Esophagus muscularis mucosa (tissue), 4 donors: ENCODE measurements at places on chromosomes 6 and 20. TPM values are rescaled to one million over a fixed set of nuclear protein-coding genes. Genes with fewer than 3 reads are reported as not detected.

DNA sequence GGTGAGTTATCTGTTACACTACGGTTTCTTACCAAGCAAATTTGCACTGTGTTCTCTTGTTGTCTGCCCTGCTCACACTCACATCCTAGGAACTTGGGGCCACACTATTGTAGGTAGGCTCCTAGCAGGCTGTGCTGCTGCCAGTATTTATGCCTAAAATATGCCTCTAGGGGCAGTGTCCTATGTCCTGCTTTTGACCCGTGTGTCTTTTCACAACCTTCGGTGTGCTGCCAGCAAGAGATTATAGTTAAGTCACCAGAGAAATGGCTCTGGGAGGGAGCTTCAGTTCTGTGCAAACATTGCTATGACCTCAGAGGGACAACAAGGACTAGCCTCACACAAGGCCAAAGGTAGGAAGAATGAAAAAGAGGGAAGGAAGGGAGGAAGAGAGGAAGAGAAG, 8.9 kb upstream of the TAAR5 start:
- DNase-seq, result no peak

The UBD gene
- 0.50 TPM for total RNA-seq

DNA sequence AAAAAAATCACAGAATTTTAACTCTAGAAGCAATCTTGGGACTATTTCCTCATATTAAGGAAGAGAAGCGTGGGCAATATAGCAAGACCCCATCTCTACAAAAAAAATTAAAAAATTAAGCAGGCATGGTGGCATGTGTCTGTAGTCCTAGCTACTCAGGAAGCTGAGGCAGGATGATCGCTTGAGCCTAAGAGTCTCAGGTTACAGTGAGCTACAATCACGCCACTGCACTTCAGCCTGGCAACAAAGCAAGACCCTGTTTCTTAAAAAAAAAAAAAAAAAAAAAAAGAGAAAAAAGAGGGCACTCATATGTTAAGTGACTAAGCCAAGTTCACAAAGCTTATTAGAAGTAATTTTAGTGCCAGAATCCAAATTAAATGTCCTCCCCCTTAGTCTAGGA, 100.8 kb downstream of the SESN1 start:
- DNase-seq, result no peak

DNA sequence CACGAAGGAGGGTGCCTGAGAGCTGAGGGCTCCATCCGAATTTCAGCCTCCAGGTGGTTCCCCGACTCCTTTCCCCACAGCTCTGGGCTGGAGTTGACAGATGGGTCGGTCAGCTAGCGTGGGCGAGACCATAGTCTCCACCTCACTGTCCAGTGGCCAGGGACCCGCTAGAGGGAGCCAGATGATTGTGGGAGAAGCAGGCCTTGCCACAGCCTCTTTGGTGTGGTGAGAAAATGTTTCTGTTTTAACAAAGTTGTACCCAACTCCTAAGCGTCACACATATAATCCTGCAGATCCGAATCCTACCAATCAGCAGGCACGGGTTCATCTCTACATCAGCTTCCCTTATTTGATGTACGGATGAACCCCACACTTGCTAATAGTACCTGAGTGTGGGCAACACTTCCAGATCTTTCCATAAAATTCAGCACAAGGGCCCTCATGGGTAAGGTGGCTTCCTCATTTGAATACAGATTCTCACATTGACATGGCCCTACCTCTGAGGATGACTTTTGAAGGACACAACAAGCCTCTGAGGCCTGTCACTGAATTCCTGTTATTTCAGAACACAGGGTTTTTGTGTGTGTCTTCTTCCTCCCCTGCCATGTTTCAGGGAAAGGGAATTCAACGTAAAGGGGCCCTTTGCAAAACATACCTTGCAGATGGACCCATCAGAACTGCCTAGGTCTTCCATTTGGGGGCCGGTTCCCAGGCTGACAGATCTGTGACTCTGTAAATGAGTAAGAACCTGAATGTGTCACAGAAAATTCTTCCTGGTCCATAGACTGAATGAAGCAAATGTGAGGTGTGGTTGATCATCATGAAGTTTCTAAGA, 103.2 kb upstream of the DUSP22 start:
- DNase-seq, result no peak

The LST1 gene
- total RNA-seq, result 9.3 TPM

The PLA2G7 gene
- total RNA-seq, result not detected

The GRM4 gene
- total RNA-seq, result not detected

- DNase-seq, result no peak
These were observed 2.3 kb upstream of the TXNDC5 start for GRCh38 chr6:7912736-7913517.

GRCh38 chr20:41192575-41192974, 55.2 kb downstream of the PLCG1 start:
- DNase-seq, result no peak

- DNase-seq, result no peak
These were observed 28.6 kb downstream of the PSMG4 start for GRCh38 chr6:3287308-3287707.

DNA sequence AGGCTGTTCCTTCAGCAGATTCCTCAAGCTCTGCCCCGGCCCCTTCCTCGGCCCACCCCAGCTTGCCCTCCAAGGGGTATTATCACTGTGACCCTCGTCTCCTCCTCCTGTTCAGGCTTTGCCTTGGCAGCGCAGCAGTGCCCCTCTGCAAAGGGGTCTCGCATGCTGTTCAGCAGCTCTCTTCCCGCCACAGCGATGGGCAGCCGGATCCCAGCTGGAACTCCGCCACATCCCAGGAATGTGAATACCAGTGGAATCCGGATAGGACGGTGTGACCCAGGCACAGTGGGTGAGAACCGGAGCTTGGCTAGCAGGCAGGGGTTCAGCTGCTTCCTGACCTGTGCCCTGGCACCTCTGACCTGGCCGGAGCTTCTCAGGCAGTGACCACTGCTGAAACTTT, 52.9 kb downstream of the RNASET2 start:
- DNase-seq, result peak; percentile 89

DNA sequence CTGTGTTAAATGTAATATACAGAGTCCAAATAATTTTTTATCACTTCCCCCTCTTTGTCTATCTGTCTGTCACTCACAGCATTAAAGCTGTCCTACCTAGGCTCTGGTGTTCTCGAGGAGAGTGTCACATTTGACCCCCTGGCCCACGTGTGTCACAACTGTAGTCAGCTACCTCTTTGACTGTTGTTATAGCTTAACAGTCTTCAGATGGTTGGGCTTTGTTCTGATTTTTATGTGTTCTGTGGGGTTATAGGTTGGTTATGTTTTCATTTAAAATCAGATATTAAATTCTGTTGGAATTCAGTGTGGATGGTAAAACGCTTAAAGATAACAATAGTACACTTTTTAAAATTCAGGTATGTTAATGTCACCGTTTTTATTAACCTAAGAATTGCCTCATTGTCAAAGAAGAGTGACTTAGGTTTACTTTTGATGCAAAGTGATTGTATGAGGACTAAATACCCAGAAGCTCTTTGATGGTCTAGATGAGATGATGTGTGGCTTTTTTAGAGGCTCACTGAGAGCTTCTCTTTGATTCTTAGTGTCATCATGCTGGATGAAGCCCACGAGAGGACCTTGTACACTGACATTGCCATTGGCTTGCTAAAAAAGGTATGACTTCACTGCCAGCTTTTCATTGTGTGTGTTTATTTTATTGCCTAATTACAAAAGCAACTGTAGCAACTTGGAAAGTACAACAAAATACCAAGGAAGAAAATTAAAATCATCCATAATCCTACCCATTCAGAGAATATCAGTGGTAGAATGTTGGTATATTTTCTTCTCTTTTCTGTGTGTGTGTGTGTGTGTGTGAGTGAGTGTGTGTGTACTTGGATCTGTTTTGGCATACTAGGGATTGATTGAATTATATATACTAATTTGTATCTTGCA, 29.9 kb downstream of the DHX35 start:
- no peak for DNase-seq

DNA sequence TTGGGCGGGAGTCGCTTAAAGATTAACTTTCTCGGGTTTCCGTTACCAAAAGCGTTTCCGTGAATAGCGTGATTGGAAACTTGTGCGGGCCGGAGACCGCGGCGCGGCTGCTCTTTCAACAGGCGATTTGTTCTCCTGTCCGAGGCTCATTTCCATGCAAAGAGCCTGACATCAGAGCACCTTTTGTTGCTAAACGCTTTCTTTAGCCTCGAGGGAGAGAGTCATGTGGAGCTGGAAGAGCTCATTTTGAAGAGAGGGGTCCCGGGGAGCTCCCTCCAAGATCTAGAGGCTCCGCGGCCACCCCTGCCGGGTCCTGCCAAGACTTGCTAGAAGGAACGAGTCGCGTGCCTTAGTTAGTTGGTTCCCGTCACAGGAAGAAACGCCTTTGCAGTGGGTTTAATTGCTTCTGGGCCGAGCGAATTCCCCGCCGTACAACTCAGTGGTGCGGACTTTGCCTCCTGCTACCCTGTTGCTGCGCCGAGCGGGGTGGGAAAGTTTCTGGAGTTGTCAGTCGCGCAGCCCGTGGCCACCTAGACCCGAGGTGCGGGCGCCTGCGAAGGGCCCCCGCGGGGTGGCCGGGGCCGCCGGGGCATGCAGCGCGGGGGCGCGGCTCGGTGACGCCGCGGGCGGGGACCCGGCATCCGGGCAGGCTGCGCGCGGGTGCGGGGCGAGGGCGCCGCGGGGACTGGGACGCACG, at the start of gene SASH1:
Gene SASH1 (plus strand): TSS at position 489 of the 697 bp plus-strand sequence. CDS start 230 bp downstream, outside the sequence.
- peak; percentile 92 for DNase-seq

The SYNDIG1 gene
- total RNA-seq, result not detected

DNA sequence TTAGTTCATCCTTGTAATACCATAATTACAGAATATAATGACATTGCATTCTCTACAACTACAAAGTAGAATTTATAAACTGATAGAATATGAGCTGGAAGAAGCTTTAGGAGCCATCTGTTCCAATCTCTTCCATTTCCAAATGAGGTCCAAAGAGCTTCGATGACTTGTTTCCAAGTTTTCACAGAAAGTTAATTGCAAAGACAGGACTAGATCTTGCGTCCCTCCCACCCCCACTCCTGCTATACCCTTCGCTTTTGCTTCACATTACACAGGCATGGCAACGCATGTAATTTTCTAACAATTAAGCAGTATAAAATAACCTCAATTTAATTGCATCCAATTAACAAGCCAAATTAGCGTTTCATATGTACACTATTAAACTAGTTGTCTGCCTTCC, 7.0 kb downstream of the HIVEP2 start:
- no peak for DNase-seq

GRCh38 chr6:70072540-70073179, 206.3 kb downstream of the COL19A1 start:
- DNase-seq, result no peak

The MYB gene
- total RNA-seq, result 0.58 TPM

- no peak for DNase-seq
These were observed 148.3 kb upstream of the STXBP5 start for GRCh38 chr6:147055821-147056392.

DNA sequence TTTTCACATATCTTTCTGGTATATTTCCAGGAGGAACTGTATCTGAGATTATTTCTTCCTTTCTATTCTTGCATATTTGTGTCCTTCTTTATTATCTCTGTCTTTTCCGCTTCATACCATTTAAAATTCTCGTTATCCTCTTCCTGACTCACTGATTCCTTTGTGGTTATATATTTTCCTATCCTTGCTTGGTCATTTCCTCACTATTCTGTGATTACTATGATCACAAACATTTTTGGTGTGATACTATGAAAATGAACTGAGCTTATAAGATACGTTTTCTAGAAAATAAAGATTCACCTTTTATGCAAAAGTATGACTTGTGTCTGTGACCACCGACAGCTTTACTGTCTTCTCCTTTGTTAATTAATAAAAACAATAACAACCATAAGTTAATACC, 26.5 kb upstream of the MYCT1 start:
- no peak for DNase-seq

DNA sequence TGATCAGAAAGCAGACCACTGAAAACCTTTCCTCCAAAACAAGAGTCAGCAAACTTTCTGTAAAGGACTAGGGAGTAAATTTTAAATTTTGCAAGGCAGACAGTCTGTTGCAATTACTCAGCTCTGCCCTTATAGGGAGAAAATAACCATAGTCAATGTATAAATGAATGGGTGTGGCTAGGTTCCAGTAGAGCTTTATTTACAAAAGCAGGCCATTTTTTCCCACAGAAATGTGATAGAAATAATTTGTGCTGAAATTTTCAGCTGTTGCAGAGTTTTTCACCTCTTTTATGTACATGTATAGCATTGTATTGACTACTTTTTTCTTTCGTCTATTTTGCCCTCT, 7.7 kb downstream of the AMD1 start:
- no peak for DNase-seq

The TBX18 gene
- total RNA-seq, result 8.7 TPM

- no peak for DNase-seq
These were observed 75.8 kb downstream of the SMLR1 start for GRCh38 chr6:130903007-130903406.

- DNase-seq, result no peak
These were observed 81.0 kb downstream of the GPX5 start for GRCh38 chr6:28606424-28607391.

DNA sequence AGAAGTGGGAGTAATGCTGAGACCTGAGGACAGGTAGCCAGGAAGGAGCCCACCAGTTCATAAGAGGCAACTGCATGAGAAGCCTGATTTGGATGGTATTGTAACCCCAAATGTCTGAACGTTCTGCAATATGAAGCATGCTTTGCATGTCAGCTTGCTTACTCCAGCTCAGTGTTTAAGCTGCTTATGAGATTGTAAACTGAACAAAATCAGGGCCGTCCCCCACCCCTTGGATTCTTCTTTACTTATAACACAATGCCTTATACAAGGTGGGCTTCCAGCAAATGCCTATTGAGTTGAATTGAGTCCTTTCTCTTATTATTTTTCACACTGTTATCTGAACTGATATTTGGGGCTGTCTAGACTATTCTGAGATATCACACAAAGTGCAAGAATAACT, 761.3 kb downstream of the KIF16B start:
- no peak for DNase-seq
